ENCODE measurements at places on chromosomes 2 and 18.
A peak's percentile ranks its signal among the peaks of the same experiment; 100 is the strongest.

- no peak for DNase-seq
Observed at GRCh38 chr2:235495373-235496238, 1.8 kb downstream of the AGAP1 start.

- DNase-seq, result no peak
Observed at GRCh38 chr2:25279091-25279651, 62.6 kb downstream of the DNMT3A start.

GRCh38 chr2:9232886-9233285 lies 26.3 kb downstream of the ASAP2 start:
- no peak for DNase-seq

DNA sequence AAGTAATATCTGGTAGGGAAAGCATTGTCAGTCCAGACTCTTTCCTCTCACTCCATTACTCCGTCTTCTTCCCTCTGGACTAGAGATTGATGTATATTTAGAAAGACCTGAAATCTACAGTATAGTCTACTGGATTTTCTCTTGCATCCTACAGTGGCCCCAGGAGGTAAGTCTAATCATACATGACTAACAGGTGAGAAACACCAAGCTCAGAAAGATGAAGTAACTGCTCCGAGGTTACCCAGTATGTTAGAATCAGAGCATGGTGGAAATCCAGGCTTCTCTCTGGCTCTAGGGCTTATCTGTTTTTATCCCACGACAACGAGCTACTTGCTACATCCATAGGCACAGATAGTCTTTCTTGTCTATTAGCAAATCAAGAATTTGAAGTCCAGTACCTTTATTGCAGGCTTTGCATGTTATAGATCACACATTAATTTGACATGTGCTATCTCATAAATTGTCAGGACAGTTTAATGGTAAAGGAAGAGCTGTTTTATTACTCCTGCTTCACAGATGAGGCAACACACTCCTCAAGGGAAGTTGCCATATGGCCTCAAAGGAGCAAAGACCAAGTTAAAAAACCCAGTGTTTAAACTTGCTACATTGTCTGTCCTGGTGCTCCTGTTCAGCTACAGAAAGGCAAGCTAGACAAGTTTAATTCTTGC lies 484.3 kb downstream of the THSD7B start:
- no peak for DNase-seq

DNA sequence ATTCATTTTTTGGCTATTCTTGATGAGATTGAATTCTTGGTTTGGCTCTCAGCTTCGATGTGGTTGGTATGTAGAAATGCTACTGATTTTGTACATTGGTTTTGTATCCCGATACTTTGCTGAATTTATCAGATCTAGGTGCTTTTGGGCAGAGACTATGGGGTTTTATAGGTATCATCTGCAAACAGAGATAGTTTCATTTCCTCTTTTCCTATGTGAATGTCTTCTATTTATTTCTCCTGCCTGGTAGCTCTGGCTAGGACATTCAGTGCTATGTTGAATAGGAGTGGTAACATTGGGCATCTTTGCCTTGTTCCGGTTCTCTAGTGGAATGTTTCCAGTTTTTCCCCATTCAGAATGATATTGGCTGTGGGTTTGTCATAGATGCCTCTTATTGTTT lies 5.5 kb upstream of the TACR1 start:
- DNase-seq, result no peak

GRCh38 chr2:233092432-233093165 lies 32.5 kb downstream of the INPP5D start:
- DNase-seq, result no peak

DNA sequence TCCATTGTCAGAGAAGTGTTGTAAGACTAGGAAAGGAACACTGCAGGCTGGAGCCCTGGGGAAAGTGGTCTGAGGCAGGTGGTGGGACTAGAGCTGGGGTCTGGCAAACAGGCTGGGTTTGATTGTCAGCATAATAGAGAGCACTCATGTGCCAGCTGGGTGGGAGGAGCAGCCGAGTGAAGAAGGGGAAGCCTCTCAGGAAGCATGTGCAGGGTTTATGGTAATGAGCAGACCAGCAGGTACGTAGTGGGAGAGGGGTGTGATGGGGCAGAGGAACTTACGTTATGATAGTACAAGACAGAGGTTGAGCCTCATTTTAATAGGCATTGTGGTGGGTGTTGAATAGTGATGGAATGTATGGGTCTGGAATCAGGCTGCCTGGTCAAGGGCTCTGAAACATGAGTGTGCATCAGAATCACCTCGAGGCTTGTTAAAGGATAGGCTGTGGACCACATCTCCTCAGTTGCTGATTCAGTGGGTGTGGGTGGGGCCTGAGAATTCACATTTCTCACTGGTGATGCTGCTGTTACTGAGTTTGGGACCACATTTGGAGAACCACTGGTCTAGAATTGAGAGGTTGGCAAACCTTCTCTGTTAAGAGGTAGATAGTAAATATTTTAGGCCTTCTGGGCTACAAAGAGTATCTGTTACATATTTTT lies 1.7 kb upstream of the MGAT5 start:
- DNase-seq, result no peak

DNA sequence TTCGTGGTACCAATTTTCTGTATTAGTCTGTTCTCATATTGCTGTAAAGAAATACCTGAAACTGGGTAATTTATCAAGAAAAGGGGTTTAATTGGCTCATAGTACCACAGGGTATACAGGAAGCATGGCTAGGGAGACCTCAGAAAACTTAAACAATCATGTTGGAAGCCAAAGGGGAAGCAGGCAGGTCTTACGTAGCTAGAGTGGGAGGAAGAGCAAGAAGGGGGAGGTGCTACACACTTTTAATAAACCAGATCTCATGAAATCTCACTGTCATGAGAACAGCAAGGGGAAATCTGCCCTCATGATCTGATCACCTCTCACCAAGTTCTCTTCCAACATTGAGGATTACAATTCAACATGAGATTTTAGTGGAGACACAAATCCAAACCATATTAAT lies 226.8 kb upstream of the TPO start:
- DNase-seq, result no peak

DNA sequence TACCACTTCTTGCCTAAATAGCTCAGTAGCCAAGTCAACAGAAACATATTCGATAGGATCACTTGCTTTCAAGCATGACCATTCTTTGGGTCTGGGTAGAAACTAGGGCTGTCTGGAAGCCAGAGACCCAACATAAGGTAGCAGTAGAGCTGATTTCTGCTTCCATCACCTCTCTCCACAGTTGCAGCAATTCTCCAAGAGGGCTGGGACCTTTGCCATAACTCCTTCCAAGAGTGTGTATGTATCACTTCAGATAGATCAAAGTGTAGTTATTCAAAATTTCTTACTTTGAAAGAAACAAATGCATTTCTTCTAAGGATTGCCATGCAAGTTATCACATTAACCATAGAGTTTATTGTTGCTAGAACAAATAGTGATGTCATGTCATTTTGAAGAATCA lies 172.0 kb upstream of the GALNT5 start:
- DNase-seq, result no peak

DNA sequence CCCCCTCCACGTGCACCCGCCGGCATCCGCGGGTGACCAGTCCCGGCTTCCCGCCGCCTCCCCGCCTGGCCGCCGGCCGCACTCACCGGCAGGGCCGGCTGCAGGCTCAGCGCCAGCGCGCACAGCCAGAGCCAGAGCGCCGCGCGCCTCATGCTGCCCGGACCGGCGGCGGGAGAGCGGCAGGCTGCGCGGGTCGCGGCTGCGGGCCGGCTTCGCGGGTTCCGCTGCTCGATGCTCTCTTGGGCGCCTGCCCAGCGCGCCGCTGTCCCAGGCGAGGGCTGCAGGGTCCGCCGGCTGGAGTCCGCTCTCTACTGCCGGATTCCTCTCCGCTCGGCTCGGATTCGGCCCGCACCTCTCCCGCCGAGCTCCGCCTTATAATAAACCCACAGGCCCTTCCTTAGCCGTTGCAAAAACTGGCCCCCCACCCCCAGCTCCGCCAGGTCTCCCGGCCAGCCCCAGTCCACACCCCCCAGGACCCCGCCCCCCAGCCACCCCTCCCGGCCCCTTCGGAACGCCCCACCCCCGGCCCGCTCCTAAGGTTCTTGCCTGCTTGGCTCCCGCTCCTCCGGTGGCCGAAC lies at the start of gene SDC1:
TSS of gene SDC1 (minus strand) at position 415 of the 578 bp plus-strand sequence. CDS start at position 152, 263 bp downstream.
- peak; percentile 67 for DNase-seq

GRCh38 chr2:126275098-126275497 lies 380.9 kb upstream of the GYPC start:
- DNase-seq, result no peak
